ENCODE measurements at places on chromosomes 7 and 10.
A peak's percentile ranks its signal among the peaks of the same experiment; 100 is the strongest.

DNA sequence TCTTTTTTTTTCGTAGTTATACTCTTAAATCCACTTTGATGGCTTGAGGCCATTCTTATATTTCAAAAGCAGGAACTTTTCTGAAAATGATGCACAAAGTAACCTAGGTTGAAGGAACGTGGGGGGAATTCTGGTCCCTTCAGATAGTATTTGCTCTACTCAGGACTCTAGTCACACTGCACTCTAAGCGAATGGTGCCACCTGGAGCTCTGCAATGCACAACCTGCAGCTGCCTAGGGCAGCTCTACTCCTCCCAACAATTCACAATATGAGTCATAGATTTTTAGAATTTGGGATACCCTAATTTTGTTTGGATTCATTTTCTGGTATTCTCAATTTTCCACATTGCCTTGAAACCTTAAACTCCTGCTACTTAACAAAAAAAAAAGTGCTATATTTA lies 17.3 kb downstream of the SYPL1 start:
- DNase-seq: no peak

DNA sequence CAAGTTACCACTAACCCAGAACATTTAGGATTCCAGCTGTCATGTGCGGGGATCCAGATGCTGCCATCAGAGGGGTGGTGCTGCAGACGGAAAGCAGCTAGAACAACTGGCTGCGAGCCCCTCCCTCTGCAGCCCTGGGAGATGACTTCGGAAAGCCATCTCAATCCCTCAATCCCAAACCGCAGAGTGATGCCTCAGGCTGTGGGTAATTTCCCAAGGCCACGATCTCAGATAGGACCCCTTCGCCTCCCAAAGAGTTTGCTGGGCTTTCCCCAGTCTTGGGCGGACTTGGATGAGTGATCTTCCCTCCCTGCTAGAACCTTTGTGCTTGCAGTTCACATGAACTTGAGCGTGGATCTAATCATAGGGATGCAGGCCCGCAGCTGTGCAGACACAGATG lies 71.3 kb upstream of the EN2 start:
- DNase-seq: no peak

DNA sequence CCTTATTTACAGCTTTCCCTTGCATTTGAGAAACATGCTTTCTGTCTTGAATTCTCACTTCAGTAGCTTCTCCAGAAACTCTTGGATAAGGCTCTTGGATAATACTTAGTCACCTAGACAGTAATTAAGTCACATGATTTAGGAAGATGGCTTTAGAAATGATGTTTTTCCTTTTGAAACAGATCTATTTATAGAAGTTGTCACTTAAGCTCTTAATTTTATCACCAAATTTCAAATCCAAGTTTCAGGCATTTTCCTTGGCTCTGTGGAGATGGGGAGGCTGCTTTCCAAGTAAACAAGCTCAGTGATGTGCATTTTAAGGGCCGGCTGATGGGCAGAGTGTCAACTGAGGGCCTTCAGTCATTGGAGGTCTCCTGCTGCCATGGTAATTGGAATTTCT lies 130.3 kb downstream of the SRI start:
- no peak for DNase-seq

DNA sequence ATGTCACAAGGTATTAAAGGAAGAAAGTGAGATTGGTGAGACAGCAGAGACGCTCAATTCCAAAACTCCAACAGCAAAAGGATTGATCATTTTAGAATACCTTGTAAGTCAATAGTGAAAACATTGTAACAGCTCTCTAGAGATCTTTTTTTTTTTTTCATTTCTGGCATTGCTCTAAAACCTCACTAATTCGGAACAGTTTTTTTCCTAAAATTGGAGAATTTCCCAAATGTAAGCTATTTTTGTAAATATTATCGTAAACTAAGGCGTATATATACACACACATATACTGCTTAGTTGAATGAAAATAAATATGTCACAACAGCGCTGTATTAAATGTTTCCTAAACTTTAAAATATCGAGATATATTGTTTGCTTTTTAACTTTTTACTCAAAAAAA lies 30.6 kb upstream of the CELF2 start:
- DNase-seq: no peak

GRCh38 chr10:90306187-90306586 lies 551.7 kb downstream of the HTR7 start:
- DNase-seq: no peak

DNA sequence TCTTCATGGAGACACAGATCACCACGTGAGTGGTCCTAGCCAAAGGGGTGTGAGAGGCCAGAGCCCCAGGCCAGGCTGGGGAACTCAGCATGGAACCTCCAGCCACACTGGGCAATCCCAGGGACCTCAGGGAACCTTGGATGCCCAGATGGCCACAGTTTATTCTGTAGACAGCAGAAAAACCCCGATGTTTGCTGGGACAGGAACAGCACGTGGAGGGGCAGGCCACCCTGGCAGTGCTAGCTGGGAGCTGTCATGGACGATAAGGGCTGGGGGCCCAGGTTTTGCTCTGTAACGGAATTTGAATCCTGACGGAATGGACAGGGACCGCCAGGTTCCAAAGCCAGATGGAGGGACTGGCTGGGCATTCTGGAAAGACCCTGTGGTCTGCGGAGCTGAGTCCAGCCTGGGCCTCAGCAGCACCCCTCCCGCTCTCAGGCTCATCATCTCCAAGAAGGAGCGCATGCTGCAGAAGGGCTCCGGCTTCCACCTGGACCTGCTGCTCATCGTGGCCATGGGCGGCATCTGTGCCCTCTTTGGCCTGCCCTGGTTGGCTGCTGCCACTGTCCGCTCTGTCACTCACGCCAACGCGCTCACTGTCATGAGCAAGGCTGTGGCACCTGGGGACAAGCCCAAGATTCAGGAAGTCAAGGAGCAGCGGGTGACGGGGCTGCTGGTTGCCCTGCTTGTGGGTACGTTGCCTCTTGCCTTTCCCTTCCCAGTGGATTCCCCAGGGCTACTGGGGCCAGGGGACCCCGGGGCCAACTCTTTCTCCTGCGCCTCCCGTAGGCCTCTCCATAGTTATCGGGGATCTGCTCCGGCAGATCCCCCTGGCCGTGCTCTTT lies 5.6 kb downstream of the FASTK start:
- DNase-seq: no peak

DNA sequence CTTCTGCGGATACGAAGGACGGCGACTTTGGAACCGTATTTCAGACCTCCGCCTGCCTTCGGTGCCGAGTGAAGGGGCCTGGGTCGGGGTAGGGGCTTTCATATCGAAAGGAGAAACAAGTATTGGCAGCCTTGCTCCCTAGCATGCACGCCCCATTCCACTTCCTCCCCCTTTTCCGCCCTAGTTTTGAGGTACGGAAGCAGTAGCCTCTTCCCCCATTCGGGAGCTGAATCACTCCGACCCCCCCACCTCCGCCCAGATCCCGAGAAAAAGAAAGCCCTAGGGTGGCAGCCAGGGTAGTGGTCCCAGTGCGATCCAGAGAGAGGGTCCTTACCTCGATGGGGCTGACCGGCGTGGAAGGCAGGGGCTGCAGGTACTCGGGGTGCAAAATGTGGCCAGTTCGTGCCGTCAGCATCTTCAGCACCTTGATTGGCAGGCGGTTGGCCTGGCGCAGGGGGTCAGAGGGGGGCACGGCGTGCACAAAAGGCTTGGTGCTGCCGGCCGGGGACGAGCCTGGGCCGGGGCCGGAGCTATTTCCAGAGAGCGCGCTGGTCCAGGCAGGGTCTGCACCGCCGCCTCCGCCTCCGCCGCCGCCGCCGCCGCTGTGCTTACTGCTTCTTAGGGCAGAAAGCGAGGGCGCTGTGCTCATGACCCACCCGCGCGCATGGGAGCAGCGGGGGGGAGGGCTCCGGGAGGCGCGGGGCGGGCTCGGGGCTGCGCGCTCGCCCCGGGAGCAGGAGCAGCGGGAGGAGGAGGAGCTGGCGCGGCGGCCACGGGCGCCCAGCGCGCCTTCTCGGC lies 594 bp downstream of the ZNF503 start:
- DNase-seq: no peak

- peak; percentile 52 for DNase-seq
These were observed 10.5 kb upstream of the TRIM24 start for GRCh38 chr7:138449580-138449979.

GRCh38 chr7:78018641-78019446 lies 220.3 kb downstream of the PHTF2 start:
- peak; percentile 51 for DNase-seq

DNA sequence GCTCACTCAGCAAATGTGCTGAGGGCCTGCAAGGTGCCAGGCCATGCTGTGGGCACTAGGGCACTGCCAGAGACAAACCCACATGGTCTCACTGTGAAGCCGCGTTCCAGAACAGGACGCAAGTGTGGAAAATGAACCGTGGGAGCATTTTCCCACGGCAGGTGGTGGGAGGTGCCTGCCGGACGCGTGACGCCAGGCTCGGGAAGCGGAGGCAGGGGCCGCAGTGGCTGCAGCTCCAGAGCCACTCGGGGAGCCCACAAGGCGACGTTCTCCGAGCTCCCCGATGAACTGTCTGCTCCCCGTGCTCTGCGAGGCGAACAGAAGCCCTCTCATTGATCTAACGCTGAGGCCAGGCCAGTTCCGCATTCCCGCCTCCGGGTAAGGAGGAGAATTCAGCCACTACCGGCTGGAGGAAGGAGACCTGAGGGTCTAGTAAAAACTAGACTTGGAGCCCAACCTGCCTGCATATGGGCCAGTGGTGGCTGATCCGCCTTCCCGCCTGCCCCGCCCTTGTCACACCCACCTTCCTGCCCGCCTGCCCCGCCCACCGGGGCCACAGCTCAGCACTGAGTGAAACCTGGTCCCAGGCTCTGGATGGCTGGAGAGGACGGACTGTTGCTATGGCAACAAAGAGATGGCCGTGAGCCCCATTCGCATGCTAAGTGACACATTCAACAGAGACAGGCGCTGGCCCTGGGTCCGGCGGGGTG lies 13.1 kb downstream of the ADGRA1 start:
- peak; percentile 16 for DNase-seq

DNA sequence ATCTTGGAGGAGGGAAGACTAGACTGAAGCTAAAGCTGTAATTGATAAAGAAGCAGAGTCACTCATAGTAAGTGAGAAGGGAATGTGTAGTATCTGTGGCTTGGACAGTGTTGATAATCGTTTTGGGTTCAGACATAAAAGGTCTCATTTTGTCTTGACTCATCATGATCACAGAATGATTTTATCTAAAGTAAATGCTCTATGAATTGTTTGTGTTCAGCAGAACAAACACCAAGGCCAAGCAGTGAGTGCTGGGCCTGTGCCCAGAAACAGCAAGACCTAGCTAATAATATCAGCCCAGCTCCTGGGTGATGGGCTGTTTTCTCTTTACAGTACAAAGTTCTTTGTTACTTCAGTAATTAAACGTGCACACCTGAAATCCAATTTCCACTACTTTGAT lies 26.7 kb upstream of the CD36 start:
- DNase-seq: peak; percentile 37

DNA sequence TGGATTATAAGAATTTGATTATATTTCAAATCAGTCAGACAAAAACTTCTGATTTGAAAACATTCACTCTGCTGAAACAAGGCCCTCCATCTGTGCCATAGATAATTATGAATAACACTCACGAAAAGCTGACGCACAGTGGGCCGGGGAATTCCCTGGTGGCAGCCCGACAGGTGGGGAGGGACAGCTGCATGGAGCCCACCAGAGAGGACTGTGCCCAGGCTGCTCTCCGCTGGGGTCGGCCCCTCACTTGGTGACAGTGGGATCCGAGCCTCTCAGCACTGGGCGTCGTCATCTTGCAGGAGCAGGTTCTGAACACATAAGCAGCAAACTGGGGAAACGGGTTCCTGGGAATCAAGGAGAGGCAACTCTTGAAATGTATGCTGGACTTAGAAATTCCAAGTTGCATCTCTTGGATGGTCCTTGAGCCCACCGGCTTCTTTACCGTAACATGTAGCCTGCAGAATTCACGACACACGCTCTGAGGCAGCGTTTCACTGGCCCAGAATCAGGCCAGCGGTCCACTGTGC lies 41.4 kb downstream of the AFAP1L2 start:
- DNase-seq: no peak

- DNase-seq: no peak
These were observed 237.9 kb downstream of the FRMD4A start for GRCh38 chr10:14092799-14093198.

GRCh38 chr10:31484431-31485135 lies 165.6 kb downstream of the ZEB1 start:
- DNase-seq: no peak

DNA sequence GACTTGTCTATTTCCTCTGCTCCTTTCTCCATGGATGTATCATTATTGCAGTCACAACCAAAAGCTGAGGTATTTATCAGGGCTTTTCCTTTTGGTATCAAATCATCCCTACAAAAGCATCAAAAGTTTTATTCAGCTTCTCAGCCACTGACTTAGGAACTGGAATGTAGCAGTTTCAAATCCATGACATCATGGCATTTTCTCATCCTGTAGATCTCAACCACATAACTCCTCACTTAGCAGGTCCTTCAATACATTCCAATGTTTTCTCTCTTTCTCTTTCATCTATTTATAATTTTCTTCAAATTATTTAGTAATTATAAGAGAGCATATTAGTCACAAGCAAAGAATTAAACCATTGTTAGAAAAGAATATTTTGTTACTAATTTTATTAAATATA lies 537.4 kb upstream of the SORCS1 start:
- no peak for DNase-seq

DNA sequence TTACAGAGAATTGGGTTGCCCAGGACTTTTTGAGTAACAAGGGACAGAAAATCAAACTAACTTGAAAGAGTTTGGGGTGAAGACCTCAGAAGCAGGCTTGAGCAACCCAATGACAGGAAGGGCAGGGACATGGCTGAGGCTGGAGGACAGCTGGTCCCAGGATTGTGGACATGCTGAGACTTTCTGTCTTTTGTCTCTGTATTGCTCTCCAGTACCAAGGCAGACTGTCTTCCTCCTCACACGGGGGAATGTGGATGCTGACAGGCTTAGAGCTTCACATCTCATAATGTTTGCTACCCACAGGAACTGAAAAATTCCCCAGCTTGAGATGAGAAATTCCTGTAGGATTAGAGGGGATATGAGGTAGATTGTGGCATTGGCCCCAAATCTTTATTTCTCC lies 229.6 kb downstream of the PHF14 start:
- DNase-seq: no peak

- DNase-seq: no peak
These were observed 375 bp upstream of the GATAD1 start for GRCh38 chr7:92446869-92447344.

GRCh38 chr7:55187701-55188491 lies 169.1 kb downstream of the EGFR start:
- no peak for DNase-seq

DNA sequence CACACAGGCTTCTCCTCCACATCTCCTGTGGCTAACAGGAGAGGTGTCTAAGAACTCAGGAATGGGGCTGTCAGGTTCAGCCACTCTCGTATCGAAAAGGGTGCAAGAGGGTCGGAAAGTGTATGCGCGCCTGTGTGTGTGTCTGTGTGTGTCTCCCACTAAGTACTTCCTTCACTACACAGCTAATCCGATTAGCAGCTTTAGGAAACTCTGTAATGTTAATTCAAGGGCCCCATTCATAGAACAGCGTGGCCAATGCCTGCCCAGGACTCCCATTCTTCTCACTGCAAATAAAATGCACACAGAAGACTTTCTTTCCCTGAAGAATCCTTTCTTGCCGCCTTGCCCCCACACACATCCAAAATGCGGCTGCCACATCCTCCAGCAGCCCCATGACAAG lies 39.9 kb downstream of the TLL2 start:
- DNase-seq: no peak

- no peak for DNase-seq
These were observed 19.8 kb downstream of the ITGB8 start for GRCh38 chr7:20350518-20350951.

GRCh38 chr10:27558612-27559020 lies 54.5 kb downstream of the RAB18 start:
- DNase-seq: peak; percentile 64

GRCh38 chr7:112331492-112331891 lies 118.8 kb upstream of the IFRD1 start:
- no peak for DNase-seq
